Lower lobe of right lung (tissue), 2 donors: ENCODE measurements at places on chromosomes 1 and 21. TPM values are rescaled to one million over a fixed set of nuclear protein-coding genes. Genes with fewer than 3 reads are reported as not detected.

GRCh38 chr1:35777109-35777508 is 7.3 kb upstream of the CLSPN start:
- no peak for DNase-seq

DNA sequence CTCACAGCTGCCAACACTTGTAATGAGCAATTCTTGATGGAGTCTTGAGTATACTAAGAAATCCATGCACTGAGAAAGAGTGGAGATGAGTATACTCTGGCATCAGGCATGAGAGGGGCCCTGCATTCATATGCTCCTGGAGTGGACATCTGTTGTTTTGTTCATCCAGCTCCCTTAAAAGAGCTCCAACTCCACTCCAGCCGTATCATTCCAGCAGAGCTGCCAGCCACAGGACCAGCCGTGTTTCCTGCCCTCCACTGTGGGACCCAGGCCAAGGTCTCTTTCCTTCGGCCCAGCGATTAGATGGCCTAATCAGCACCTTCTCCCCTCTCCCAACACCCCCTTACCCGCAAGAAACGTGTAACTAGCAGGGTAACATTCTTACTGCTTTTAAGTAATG is 144.5 kb downstream of the OMA1 start:
- no peak for DNase-seq

- no peak for DNase-seq
These were observed at the start of gene TRIM46 for GRCh38 chr1:155173478-155174323. Gene TRIM46, plus strand, starts transcription at chr1:155173849. Its CDS starts 118 bp downstream, at chr1:155173967.

GRCh38 chr1:166612886-166613285 is 226.4 kb upstream of the POGK start:
- DNase-seq, result no peak

DNA sequence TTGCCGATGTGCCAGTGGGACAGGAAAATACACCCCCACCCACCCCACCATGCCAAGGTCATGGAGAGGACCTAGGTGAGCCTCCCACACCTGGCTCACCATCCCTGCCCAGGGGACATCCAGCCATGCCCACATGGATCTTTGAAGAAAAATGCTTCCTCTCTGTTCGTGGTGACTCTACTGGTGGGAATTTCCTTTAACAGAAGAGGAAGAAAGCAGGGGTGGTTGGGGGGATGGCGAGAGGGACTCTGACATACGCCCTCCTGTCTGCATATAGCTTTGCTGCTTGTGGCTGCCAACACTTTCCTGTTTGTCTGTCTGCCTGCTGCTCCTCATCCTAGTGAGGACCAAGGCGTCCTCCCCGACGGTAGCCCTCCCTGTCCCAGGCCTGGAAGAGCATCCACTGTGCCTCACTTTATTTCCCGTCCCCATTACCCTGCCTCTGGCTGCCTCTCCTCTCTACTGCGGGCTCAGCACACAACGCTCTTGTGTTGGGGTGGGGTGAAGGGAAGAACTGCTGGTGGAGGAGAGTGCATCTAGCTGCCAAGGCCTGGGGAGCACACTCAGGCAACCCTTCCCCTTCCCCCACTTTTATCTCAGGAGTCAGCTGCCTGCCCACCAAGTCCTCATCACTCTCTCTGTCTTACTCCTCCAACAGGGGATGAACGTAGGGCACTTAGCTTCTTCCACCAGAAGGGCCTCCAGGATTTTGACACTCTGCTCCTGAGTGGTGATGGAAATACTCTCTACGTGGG is 2.5 kb downstream of the SEMA4A start:
- no peak for DNase-seq

GRCh38 chr1:48936436-48936835 is 159.7 kb upstream of the BEND5 start:
- DNase-seq, result no peak

GRCh38 chr1:15542388-15543250 is 16.0 kb downstream of the DNAJC16 start:
- no peak for DNase-seq

DNA sequence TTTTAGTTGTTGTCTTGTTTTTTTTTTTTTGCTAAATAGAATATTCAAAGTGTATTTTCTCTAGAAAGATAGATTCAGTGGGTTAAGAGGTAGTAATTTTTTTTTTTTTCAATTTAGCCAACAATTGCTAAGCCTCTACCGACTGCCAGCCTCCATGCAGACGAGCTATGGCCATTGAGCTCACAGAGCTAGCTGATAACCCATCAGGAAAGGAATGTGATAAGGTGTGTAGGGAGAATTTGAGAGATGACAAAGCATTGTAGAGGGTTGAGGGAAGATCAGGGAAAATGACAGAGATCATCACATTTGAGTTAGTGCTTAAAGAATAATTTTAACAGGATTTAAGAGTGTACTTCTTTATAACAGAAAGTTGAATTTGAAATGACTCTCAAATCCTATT is 30.6 kb downstream of the DNM3 start:
- no peak for DNase-seq

Gene NEGR1
- 18.1 TPM for total RNA-seq

Gene OXCT2
- 0.47 TPM for total RNA-seq

Gene MARK1
- 2.4 TPM for total RNA-seq

Gene CCDC24
- total RNA-seq, result 10.7 TPM

Gene MYBPH
- not detected for total RNA-seq

Gene KAZN
- 21.2 TPM for total RNA-seq

Gene ETV3L
- not detected for total RNA-seq
